ENCODE measurements at places on chromosomes 16 and 17.

GRCh38 chr16:85033171-85033570 is 5.6 kb downstream of the KIAA0513 start:
- DNase-seq, result no peak

- no peak for DNase-seq
Observed at GRCh38 chr17:1647802-1648171, 1.9 kb downstream of the RILP start.

GRCh38 chr16:75345711-75346110 is 87.6 kb downstream of the CFDP1 start:
- DNase-seq, result no peak

DNA sequence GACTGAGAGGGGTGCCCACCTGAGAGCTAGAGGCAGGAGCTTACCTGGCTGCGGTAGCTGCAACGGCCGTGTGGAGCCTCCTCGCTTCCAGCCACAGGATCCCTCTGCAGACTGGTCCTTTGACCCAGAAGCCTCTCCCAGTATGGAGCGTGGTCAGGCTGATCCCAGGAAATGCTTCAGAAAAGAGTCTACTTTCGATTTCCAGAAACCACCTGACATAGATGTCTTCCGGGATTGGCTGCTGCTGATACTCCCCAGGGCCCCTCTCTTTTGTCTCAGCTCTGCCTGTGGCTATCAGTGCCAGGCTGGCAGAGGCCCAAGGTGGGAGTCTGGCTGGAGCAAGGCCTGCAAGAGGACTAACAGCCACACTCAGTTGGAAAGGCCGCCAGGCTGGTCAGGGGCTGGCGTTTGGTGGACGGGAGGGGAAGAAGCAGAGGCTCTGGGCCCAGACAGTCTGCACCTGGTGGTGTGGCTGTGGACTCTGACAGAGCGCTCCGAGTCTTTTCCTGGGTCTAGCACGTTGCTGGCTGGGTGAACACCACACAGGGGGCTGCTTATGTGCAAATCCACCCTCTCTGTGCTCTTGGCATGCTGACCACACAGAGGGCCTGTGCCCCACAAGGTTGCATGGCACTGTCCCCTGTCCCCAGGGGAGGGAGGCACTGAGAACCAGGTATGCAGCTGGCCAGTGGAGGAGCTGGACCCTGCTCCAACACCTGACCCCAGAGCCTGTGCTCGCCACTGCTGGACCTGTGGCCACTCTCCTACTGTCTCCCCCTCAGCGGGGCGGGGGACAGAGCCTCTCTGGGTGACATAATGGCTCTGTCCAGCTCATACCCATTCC is at the start of gene LGALS3BP:
LGALS3BP (minus strand) TSS at position 144 of the 844 bp plus-strand sequence. CDS start 2,732 bp downstream, outside the sequence.
- peak; percentile 47 for DNase-seq

GRCh38 chr16:14063618-14064581 is 7.2 kb upstream of the MRTFB start:
- DNase-seq, result no peak

- DNase-seq, result no peak
Observed at GRCh38 chr16:17753434-17753833, 282.7 kb upstream of the XYLT1 start.

DNA sequence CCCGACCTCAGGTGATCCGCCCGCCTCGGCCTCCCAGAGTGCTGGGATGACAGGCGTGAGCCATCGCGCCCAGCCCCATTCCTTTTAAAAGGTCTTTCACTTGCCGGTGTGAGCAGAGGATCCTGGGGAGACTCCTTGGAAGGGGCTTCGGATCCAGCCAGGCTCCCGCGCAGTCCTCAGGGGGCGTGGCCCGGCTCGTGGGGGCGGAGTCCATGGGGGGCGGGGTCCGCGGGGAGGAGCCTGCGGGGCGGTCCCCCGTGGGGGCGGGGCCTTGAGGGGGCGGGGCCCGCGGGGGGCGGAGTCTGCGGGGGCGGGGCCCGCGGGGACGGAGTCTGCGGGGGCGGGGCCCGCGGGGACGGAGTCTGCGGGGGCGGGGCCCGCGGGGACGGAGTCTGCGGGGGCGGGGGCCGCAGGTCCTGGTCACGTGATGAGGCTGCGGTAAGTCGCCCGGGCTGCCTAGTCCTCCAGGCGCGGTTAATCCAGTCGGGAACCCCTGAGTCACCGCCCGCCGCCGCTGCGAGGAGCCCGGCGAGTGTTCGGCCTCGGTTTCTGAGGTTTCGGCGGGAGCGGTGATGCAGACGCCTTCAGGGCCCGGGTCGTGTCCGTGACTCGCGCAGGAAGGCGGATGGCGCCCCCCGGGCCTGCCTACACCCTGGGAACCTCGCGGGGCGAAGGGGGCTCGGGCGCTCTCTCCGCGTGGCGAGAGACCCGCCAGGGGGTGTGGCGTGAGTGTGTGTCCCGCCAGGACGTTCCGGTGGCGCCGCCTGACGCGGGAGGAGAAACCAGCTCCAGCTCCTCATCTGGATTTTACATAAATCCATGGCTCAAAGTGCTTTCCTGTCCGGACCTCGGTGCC is 23.6 kb upstream of the ABR start:
- DNase-seq, result peak; percentile 50

GRCh38 chr17:13735861-13736260 is 134.1 kb upstream of the HS3ST3A1 start:
- peak; percentile 45 for DNase-seq

GRCh38 chr17:27560668-27561067 is 70.3 kb upstream of the LGALS9 start:
- no peak for DNase-seq

- DNase-seq, result no peak
Observed at GRCh38 chr17:2710803-2711607, 559 bp downstream of the CLUH start.

- no peak for DNase-seq
Observed at GRCh38 chr17:17402558-17402957, 74.2 kb upstream of the MED9 start.

DNA sequence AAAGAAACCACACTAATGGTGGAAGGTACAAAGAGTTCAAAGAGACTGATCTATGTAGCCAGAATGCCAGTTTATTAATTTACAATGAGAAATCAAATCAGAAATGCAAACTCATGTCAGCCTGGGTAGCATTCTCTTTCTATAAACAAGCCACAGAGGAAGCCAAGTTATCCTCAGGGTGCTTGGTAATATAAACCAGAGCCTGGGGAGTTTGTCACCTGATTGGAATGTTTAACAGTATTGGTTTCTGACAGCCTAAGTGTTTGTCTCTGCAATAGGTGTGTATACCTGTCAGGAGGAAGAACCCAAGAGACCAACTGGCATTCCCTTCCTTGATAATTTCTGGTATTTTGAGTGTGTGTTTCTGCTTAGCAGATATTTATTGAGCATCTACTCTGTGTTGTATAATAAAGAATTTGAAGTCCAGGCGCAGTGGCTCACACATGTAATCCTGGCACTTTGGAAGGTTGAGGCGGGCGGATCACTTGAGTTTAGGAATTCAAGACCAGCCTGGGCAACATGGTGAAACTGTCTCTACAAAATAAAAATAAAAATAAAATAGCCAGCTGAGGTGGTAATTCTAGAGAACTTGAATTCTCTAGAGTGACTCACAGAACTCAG is 3.1 kb upstream of the C17orf58 start:
- peak; percentile 22 for DNase-seq

GRCh38 chr16:1274767-1275166 is 18.9 kb downstream of the TPSD1 start:
- no peak for DNase-seq

- DNase-seq, result no peak
Observed at GRCh38 chr17:58335061-58335731, 6.6 kb upstream of the TSPOAP1 start.

DNA sequence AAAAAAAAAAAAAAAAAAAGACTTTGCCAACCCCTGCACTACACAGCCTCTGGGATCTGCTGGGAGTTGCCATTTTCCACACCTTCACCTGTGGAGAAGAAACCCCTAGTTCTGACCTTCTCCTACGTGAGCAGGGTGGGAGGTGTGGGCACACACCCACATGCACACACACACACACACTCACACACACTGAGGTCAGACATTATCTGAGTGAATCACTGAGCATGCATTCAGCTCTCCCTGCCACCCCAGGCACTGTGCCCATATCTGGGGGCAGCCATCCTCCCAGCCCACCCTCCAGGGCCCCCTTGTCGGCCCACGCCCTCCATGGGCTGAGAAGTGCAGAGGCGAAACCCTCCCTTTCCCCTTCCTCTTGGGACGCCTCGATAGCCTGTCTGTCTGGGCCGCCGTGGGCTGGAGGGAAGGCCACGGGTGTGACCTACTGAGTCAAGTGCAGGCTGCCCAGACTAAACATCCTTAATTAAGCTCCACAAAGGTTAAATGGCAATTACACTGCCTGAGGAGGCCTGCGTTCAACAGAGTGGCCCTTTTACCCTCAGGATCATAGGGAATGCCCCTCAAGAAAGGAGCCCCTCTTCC is 143.8 kb downstream of the C16orf95 start:
- DNase-seq, result peak; percentile 23

DNA sequence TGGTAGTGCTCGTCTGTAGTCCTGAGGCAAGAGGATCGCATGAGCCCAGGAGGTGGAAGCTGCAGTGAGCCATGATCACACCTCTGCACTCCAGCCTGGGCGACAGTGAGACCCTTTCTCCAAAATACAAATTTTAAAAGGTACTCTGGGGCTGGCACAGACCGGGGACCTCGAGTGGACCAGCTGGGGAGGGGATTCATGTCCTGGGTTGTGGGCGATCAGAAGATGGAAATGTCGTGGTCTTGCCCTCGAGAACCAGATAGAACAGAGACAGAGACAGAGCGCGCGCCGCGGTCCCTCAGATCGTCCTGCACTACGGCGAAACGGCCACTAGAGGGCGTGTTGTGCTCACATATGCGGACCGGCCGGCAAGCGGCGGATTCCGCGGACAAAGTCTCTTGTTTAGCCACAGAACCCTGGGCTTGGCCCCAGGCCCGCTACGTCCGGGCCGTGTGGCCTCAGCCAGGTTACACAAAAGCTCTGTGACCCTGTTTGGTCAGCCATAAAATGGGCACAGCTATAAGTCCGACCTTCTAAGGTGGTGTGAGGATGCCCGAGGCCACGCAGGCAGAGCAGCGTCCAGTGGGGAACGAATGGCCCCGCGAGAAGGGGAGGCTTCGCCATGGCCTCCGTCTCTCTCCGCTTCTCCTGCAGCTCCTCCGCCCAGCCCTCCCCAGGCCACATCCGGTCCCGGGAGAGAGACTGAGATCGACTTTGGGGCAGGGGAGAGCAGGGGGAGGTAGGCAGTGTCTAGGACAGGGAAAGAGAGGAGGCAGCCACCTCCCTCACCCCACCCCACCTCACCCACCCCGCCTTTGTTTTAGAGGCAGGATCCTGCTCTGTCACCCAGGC is 14.6 kb upstream of the SBK1 start:
- DNase-seq, result peak; percentile 67

- DNase-seq, result no peak
Observed at GRCh38 chr17:6467567-6467966, 23.3 kb downstream of the PIMREG start.

- no peak for DNase-seq
Observed at GRCh38 chr17:39756380-39757079, 18.8 kb downstream of the GRB7 start.

DNA sequence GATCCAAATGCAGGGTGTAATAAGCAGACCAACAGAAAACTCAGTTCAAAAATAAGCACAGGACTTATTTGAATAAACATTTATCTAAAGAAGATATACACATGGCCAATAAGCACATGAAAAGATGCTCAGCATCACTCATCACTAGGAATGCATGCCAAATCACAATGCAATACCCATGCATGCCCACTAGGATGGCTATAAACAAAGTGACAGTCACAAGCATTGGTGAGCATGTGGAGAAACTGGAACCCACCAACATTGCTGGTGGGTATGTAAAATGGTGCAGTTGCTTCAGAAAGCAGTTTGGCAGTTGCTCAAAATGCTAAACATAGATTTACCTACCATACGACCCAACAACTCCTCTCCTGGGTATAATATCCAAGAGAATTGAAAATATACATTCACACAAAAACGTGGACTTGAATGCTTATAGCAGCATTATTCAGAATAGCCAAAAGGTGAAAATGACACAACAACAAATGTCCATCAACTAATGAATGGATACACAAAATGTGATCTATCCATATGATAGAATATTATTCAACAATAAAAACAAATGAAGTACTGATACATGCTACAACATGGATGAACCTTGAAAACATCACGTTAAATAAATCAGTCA is 20.1 kb downstream of the UBE2O start:
- no peak for DNase-seq

DNA sequence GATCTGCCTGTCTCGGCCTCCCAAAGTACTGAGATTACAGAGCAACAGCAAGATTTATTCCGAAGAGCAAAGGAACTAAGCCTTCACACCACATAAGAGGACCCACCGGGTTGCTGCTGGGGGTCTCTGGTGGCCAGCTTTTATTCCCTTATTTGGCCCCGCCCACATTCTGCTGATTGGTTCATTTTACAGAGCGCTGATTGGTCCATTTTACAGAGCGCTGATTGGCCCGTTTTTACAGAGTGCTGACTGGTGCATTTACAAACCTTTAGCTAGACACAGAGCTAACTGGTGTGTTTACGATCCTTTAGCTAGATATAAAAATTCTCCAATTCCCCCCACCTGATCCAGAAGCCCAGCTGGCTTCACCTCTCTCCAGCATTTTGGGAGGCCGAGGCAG is 26.3 kb downstream of the COPRS start:
- no peak for DNase-seq

All from AG10803 (cell line).